ENCODE measurements at places on chromosomes 2 and 18.

DNA sequence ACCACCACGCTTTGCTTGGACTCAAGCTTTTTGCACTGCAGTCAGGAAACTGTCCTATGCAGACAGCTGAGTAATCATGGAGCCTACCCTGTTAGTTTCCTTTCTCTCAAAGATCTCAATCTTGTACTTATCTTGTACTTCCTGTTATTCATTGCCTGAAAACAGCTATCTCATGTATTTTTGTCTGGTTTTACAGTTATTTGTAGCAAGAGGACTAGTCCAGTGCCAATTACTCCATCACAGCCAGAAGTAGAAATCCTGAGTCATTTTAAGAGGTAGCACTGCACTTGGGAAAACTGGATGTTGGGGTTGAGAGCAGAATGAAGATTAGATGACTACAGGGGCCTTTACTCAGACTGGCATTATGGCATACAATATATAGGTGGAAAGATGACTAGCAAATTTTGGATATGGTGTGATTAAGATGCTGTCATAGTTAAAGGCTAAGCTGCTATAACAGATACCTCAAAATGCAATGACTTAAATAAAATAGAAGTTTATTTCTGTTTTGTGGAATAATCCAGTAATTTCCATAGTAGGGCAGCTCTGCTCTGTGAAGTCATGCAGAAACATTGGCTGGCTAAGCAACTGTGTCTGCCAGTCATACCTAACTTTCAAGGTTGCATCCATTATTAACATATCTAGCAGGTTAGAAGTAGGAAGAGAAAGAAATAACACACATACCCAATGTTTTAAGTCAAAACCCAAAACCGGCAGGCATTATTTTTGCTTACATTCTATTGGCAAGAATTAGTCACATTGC, 21.1 kb upstream of the CHMP3 start:
- DNase-seq: no peak

- DNase-seq: no peak
These were observed 337.0 kb downstream of the MBD2 start for GRCh38 chr18:53887447-53887846.

DNA sequence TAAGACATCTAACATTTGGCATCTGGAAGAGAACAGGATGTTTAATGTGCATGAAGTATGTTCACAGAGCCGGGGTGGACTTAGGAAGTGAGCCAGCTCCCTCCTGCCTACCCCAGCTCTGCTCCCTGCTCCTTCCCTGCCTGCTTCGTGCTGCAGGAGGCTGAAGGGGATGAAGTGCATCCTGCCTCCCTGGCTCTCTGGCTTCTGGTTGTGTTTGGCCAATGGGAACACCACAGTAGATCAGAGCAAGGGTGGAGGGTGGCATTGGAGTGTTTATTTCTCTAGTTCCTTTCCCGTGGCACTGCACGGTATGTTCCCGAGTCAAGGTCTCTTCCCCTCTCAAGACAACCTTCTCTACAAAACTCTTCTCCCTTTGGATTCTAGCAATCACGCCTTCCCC, 379.9 kb downstream of the CLIP4 start:
- DNase-seq: no peak

GRCh38 chr18:5266721-5267120, 28.8 kb downstream of the ZBTB14 start:
- no peak for DNase-seq

DNA sequence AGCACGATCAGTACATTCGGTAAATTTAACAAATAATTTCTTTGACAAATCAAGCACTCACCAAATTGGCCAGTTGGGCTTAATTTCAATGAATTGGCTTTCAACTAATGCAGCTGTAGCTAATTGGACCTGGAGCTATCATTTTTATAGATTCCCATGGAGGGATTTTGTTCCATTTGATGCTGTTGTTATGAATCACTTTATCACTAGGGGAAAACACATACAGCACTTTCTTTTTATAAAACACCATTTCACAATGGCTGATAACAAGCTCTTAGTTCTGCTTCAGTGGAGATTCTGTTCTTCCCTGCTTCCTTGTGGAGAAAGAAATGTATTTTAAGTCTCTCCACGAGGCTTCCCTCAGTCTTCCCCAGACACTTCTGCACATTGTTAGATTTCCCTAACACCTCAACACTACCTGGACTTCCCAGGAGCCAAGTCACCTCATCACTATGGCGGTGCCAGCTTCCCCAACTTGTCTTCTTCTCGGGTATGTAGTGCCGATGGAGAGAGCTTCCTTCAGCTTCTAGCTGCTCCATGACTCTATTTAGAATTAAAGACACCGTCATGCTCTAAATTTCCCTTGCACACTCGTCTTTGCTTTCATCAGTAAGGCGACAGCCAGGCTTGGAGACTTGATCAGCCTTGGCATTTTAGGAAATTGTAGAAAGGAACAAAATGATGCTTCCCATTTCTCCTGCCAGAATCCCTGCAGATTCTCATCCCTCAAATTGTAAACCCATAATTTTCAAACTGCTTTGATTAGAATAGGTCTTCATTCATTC, 72.0 kb downstream of the INPP5D start:
- DNase-seq: no peak

- no peak for DNase-seq
These were observed 510.1 kb downstream of the TDRD15 start for GRCh38 chr2:21633911-21634310.

DNA sequence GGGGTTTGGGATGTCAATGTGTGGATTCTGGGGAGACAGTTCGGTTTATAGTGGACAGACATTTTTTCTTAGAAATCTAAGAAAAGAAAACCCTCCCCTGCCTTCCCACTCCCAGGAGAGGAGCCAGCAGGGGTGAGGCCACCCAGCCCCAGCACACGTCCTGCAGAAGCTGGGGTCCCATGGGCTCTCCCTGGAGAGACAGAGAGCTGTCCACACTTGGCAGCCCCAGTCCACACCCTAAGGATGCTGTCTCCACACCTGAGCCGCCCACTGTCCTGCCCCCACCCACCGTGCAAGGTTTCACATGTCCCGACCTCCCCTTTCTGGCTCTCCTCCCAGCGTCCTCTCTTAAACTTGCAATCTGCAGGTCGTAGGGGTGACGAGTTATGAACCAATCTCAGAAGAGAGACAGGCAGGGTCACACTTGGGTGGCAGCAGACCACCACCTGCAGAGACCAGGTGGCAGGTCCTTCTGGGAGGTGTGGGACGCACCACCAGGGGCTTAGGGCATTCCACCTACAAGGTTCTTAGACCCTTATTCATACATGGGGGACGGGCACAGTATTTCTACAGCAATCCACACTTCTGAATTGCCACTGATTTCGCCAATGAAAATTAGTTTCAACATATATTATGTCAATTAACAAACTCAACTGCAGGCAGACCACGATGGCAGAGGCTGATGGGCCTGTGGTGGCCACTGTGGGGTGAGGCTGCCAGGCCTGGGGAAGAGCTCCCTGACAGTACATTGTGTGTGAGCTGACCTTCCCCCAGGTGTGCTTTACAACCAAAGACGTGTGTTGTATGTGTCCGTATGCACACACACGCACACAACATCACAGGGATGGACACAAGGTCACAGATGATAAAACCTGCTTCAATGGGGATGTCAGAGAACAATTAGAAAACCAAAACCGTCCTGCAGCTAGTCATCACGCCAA, 158.5 kb downstream of the TPO start:
- no peak for DNase-seq

Measured in stimulated activated CD8-positive, alpha-beta memory T cell treated with anti-CD3 and anti-CD28 coated beads, Interleukin-4, amount 100 ng/mL, for 1 hour (primary cell).